Stimulated activated CD8-positive, alpha-beta memory T cell treated with anti-CD3 and anti-CD28 coated beads, Interleukin-4, amount 100 ng/mL, for 4 hours (primary cell): ENCODE measurements at places on chromosomes 12 and 14.

DNA sequence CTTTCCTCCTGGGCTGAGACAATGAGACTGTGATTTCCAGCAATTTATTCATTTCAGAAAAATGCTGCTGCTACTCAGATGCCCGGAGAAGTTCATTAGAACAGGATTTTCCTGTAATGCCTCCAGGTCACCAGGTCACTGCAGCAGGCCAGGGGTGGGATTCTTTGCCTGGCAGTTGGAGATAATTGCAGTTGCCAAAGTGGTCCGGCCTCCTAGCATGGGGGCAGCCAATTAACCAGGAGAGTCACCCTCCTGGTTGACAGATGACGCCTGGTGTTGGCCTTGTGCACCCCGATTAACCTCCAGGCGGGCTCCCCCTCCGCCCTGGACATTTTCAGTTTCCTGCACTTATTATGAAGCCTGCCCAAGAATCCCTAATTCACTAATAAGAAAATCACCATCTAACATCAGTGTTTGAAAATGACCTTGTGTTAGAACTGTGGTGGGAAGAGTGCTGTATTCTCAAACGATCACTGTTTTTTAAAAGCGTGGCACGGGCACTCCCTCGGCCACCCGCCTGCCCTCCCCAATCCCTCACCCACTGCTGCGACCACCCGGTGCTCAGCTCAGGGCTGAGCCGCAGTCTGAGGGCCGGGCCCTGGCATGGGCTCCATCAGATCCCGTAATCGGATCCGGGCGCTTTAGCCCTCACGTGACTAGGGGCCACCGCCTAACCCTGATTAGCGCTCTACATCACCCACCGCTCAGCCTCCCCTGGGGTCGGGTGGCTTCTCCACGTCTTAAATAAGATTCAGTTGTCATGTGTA, 12.9 kb downstream of the RIMBP2 start:
- DNase-seq, result no peak

- no peak for DNase-seq
Observed at GRCh38 chr12:64997858-64998257, 123.2 kb downstream of the WIF1 start.

- no peak for DNase-seq
Observed at GRCh38 chr12:127101076-127101475, 1165.9 kb upstream of the TMEM132C start.

- DNase-seq, result no peak
Observed at GRCh38 chr14:96953087-96953874, 156.1 kb downstream of the VRK1 start.

DNA sequence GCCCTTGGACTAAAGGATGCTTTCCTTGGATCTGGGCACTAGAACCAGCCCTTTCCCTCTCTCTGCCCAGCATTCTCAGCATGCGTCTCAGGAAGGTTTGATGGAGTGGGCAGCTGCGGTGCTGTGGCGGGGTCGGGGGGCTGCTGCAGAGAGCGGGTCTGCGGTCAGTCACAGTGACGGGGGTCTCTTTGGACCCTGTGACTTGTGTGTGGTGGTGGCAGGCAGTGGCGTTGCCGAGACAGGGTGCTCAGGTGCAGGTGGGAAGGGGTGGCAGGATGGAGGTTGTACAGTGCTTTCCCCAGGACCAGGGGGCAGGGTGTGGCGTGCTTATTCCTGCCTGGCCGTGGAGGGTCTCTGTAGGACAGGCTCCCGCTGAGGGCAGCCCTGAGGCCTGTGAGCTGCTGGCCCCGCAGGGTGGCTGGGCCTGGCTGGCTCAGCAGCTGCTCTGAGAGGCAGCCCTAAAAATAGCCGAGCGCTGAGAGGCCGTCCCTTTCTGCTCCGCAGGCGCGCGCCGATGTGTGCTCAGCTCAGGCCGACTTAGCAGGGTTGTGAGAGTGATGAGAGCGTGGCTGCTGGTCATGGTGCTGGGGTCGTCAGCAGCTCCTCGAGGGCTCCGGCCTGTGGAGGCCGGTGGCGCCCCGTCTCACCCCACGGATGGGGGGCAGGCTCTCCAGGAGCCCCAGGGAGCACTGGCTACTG, 9.7 kb downstream of the PACS2 start:
- no peak for DNase-seq

DNA sequence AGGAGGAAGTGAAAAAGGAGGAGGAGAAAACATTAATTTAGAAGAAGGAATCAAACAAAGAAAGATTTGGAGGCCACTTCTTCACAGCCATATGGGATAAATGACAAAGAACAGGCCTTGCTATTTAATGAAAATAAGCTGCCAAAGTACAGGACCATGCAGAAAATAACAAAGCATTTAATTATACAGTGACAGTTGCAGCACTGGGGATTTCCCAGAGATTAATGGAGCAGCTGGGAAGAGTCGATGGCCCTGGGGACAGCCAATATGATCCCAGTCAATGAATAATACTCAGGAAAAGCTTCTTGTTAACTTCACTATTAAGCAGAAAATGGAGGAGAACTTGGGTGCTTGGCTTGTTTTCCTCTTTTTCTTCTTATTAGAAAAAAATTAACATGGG, 34.6 kb downstream of the RERG start:
- DNase-seq, result no peak

- DNase-seq, result no peak
Observed at GRCh38 chr14:75040507-75040906, 10.8 kb downstream of the MLH3 start.

DNA sequence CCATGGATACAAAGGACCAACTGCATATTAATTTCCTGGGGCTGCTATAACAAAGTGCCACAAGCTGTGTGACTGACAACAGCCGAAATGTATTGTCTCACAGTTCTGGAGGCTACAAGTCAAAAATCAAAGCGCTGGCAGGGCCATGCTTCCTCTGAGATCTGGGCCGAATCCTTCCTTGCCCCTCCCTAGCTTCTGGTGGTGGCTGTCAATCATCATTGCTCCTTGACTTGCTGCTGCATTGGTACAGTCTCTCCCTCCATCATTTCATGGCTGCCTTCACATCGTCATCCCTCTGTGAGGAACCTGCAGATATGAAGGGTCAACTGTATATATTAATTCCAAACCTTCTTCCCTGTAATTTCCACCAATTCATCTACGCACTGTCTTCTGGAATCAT, 118.3 kb downstream of the EXOC5 start:
- DNase-seq, result no peak

- DNase-seq, result no peak
Observed at GRCh38 chr14:44576356-44576755, 69.3 kb upstream of the FSCB start.

GRCh38 chr12:6792522-6793201, 3.3 kb downstream of the CD4 start:
- no peak for DNase-seq

- DNase-seq, result no peak
Observed at GRCh38 chr14:65487783-65488494, 75.4 kb downstream of the FUT8 start.

DNA sequence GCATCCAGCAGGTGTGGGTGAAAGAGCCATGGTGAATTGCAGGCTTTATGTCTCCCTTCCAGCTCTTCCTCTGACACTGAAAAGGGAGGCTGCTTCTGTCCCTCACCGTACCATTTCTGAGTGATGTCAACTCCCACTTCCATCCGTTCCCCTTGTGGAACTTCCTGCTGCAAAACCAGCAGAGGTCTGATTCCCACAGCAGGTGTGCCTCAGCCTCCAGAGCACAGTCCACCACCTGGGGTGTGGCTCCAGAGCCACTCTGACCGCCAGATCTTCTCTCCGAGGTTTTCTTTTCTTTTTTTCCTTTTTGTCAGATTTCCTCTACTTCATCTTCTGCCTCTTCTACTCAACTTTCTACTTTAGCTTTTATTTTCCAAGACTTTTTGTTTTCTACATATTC, 62.7 kb downstream of the CDC42BPB start:
- no peak for DNase-seq

DNA sequence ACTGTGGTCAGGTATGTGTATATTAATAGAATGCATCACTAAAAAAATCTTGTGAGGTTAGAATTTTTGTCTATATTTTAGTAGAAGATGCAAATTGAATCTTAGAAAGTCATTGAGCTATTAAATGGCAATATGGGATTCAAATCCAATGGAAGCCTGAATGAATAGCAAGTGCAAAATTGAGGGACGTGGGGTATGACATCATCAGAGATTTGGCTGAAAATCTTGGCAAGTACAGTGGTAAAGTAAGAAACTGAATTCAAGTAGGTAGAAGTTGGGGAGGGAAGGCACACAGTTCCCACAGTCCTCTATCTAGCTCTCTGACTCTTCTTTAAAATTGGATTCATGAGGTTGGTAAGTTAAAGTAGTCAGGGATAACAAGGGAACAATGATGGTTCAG, 97.4 kb upstream of the SSTR1 start:
- no peak for DNase-seq

GRCh38 chr12:82522285-82522684, 164.0 kb downstream of the METTL25 start:
- no peak for DNase-seq

DNA sequence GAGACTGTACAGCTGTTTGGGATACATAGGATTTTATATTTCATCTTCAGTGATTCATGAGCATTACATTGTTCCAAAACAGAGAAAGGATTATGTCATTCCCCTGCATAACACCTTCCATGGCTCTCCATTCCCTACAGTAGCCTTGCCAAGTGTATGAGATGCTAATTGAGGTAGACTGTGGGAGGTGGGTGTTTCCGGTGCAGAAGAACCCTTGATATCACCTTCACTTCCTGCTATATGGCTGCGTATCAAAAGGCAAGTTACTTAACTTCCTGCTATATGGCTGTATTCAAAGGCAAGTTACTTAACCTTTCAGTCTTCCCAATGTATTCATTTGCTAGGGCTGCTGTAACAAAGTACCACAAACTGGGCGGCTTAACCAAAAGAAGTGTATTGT, 11.2 kb downstream of the FAR2 start:
- no peak for DNase-seq

- DNase-seq, result no peak
Observed at GRCh38 chr12:23862701-23863100, 86.8 kb downstream of the SOX5 start.

- no peak for DNase-seq
Observed at GRCh38 chr12:40921563-40922163, 229.4 kb downstream of the CNTN1 start.

DNA sequence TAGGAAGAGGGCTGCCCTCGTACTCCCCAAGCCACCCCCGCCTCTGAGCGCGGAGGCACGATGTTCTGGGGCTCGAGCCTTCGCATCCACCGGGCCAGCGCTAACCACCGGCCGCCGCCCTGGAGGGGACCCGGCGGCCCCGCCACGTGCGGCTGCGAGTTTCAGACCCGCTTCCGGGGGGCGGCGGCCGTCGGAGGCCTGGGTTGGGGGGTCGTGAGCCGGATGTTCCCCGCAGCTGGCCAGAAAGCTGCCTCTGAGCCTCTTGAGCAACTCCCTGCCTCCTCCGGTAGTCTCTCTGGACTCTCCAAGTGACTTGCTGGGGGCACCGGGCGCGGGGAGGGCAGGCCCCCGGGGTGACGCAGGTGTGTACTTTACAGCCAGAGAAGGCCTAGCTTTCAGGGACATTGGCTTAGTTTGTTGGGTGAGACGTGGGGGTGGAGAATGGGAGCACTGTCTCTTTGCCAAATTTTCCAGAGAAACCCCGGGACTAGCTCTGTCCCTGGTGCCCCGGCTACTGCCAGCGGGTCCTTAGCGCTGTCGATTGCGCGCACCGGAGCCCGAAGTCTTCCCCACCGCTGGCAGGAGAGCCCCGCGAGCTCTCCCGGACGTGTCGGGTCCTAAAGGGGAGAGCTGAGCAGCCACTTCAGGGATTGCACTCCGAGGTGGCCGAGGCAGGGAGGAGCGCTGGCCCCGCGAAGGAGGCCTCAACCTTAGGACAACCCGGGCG, 15.6 kb downstream of the OTX2 start:
- DNase-seq, result no peak

DNA sequence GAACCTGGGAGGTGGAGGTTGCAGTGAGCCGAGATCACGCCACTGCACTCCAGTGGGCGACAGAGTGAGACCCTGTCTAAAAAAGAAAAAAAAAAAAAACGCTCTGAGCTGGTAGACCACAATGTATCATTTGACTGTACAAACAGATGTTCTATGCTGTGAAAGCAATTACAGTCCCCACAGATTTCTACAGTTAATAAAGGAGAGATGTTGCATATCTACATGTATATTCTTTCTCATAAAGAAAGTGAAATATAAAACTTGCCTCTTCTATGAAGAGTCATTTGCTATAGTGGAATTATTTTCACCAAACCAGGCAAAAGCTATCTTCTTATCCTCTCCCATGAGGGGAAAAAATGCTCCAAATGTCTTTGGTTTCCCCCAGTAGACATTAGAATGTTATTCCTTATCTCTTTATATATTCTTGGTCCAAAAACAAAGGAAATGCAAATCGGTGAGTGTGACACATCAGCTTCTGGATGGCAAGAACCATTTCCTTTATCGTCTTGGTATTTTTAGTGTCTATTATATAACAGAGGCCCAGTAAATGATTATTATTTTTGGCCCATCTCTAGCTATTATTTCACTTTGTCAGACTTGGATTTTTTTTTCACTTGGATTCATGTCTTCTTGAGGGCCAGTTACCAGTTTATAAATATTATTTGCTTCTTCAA, 230.4 kb downstream of the SSPN start:
- no peak for DNase-seq

DNA sequence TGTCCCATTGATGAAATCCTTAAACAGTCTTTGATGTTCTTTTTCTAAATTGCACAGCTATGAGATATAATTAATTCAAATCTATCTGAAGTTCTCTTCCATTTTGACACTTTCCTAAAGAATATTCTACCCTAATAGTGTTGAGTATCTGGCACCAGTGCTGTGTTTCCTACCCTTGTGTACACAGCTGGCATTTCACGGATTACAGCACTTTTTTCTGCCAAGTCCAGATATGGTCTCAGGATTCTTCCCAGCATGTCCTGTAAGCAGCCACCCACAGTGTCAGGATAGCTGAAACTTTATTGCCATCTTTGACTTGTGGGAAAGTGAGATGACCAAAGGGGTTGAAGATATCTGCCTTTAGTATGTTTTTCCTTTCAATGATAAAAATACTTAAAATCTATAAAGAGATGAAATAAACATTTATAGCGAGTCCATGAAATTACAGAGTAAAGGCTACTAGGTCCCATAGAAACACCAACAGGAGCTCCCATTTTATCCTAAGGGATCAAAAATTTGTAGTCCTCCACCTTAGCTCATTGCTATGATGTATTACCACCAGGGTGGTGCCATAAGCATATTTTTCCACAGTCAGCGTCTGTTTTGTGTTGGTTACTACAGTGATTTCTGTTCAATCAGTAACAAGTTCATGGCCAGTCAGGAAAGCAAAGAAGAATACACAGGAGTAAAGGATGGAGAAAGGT, 96.7 kb downstream of the TRHDE start:
- no peak for DNase-seq

GRCh38 chr12:124527861-124528561, 39.4 kb downstream of the NCOR2 start:
- no peak for DNase-seq

- no peak for DNase-seq
Observed at GRCh38 chr14:76780058-76780345, 18.7 kb downstream of the VASH1 start.

GRCh38 chr12:88067301-88067700, 38.1 kb upstream of the C12orf50 start:
- DNase-seq, result no peak

DNA sequence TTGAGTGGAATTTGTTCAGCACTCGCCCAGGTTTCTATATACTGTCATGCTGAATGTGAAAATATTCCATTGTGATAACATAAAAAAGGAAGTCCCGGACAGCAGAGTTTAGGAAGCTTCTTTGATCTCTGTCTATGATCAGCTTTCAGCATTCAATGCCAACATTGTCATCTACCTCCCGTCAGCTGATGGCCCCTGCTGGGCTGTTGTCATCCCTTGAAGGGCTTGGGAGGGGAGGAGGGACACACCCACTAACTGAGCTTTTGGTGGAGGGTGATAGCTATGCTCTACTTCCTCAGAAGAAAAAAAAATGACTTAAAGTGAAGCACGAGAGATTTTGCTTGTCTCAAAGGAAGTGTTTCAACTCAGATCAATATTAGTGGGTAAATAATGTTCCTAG, 4.7 kb upstream of the KRT77 start:
- no peak for DNase-seq
